ENCODE measurements at places on chromosomes 1 and 21. TPM values are rescaled to one million over a fixed set of nuclear protein-coding genes. Genes with fewer than 3 reads are reported as not detected.
A peak's percentile ranks its signal among the peaks of the same experiment; 100 is the strongest.

GRCh38 chr1:47693115-47693514, 255.3 kb downstream of the FOXD2 start:
- H3K36me3 ChIP-seq, result no peaks in the 10 kb centered on the region
- DNase-seq, result no peak
- no peaks in the 10 kb centered on the region for H3K4me1 ChIP-seq
- no peaks in the 10 kb centered on the region for H3K27me3 ChIP-seq
- no peak overlapping the region for H3K4me3 ChIP-seq
- no peak overlapping the region for H3K27ac ChIP-seq

DNA sequence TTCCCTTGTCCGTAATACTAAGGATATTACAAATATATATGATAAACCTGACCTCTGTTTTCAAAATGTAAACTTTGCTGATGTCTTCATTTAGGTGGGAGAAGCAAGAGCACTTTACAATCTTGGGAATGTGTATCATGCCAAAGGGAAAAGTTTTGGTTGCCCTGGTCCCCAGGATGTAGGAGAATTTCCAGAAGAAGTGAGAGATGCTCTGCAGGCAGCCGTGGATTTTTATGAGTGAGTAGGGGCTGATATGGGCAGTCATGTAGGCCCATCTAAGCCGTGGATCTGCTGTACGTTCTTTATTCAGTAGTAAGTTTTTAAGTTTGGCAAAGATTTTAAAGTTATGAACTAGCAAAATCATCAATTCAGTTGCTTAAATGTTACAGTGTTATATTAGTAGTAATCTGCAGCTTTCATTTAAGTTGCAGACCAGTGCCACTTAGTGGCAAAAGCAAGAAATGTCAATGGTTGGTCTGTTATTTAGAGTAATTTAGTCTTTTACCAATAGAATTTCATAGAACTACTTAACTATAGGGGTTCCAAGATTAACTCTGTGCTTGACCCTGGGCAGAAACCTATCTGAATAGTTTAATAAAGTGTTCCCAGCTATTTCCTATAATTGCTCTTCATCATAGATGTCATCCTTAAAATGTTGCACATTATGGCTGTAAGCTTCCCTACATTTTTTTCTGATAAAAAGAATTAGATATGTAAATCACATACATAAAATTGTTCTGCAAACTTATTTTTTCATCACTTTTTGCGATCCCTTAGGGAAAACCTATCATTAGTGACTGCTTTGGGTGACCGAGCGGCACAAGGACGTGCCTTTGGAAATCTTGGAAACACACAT, 21.3 kb downstream of the GPSM2 start:
- no peaks in the 10 kb centered on the region for H3K27me3 ChIP-seq
- peaks cover 2% of the 10 kb centered on the region for H3K4me1 ChIP-seq
- peaks cover 7% of the 10 kb centered on the region for H3K36me3 ChIP-seq

- peak; percentile 85 for DNase-seq
- H3K4me3 ChIP-seq, result no peak overlapping the region
- no peaks in the 10 kb centered on the region for H3K27me3 ChIP-seq
- peaks cover 54% of the 10 kb centered on the region for H3K36me3 ChIP-seq
- H3K27ac ChIP-seq, result peak overlapping the region; percentile 60
These were observed 9.1 kb upstream of the SYTL1 start for GRCh38 chr1:27332536-27333281.

GRCh38 chr1:187844313-187844712, 1015.6 kb downstream of the PLA2G4A start:
- H3K36me3 ChIP-seq, result no peaks in the 10 kb centered on the region
- H3K4me3 ChIP-seq, result no peak overlapping the region
- DNase-seq, result no peak
- no peak overlapping the region for H3K27ac ChIP-seq

Gene CNKSR1
- total RNA-seq, result 4.0 TPM

- H3K27ac ChIP-seq, result no peak overlapping the region
- H3K36me3 ChIP-seq, result no peaks in the 10 kb centered on the region
- H3K4me1 ChIP-seq, result no peaks in the 10 kb centered on the region
- no peak overlapping the region for H3K4me3 ChIP-seq
These were observed 123.7 kb upstream of the ATP1B1 start for GRCh38 chr1:168982778-168983177.

DNA sequence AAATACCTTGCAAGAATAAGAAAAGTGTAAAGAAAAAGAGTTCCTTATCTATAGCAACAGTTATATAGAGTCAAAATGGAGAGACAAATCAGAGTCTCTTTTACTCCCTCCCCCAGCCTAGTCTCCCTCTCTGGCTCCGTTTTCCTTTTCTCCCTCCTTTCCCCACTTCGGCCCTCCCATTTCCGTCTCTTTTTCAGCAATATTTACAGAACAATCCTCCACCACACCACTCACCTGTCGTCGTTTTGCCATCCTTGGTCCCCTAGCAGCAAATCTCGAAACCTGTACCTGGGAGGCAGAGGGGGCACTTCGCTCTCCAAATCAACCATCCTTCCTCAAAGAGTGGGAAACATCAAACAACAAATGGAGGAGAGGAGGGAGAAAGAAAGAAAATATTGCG, 259 bp downstream of the KCNT2 start:
- DNase-seq, result no peak
- H3K36me3 ChIP-seq, result no peaks in the 10 kb centered on the region
- H3K27ac ChIP-seq, result no peak overlapping the region
- H3K4me1 ChIP-seq, result peaks cover 4% of the 10 kb centered on the region

- H3K4me1 ChIP-seq, result peaks cover 2% of the 10 kb centered on the region
- H3K27ac ChIP-seq, result no peak overlapping the region
- DNase-seq, result no peak
- H3K27me3 ChIP-seq, result no peaks in the 10 kb centered on the region
- no peaks in the 10 kb centered on the region for H3K36me3 ChIP-seq
These were observed 227.8 kb downstream of the NRIP1 start for GRCh38 chr21:14836950-14837349.

DNA sequence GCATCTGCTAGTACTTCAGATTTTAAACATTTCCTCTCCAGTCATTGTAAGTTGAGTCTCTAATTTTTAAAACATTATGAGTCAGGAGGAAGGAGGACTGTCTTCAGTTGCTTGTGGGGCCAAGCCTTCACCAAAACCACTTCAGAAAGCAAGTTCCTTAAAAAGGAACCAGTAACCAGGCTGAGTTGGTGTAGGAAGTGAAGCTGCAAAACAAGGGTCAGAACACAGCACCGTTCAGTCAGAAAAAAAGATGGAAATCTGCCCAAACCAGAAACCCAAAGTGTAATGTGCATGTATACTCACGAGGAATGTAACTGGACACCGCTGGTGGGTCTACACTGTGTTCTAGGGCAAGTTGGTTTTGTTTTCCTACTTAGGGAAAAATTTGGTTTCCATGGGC, 402.1 kb downstream of the SETD4 start:
- peak overlapping the region; percentile 27 for H3K4me3 ChIP-seq
- DNase-seq, result peak; percentile 61
- H3K4me1 ChIP-seq, result peaks cover 10% of the 10 kb centered on the region
- no peak overlapping the region for H3K27ac ChIP-seq
- H3K27me3 ChIP-seq, result peaks cover 16% of the 10 kb centered on the region

Gene F3
- 0.07 TPM for total RNA-seq

Gene TNNI3K
- not detected for total RNA-seq

Gene ASTN1
- total RNA-seq, result not detected

Gene RGS13
- total RNA-seq, result not detected

Gene SLC1A7
- not detected for total RNA-seq

DNA sequence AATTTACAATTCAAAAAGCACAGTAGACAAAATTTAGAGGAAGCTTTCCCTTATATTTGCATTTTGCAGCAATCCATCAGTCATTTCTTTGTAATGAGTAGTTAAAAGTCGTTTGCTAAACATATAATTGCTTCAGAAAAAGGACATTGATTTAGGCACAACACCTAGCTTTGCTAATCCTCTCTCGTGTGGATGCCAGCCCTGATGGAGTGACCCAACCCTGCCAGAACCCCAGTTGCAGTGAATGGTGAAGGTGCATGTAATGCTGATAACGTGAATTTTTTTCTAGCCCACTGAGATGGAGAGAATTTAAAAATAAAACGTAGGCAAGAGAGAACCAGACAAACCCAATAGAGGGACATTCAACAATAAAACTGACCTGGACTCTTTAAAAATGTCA, 263.4 kb downstream of the GRIK1 start:
- H3K36me3 ChIP-seq, result no peaks in the 10 kb centered on the region
- H3K4me3 ChIP-seq, result no peak overlapping the region
- no peak for DNase-seq
- peaks cover 6% of the 10 kb centered on the region for H3K27me3 ChIP-seq
- H3K4me1 ChIP-seq, result peaks cover 6% of the 10 kb centered on the region

Gene OXCT2
- 1.8 TPM for total RNA-seq

DNA sequence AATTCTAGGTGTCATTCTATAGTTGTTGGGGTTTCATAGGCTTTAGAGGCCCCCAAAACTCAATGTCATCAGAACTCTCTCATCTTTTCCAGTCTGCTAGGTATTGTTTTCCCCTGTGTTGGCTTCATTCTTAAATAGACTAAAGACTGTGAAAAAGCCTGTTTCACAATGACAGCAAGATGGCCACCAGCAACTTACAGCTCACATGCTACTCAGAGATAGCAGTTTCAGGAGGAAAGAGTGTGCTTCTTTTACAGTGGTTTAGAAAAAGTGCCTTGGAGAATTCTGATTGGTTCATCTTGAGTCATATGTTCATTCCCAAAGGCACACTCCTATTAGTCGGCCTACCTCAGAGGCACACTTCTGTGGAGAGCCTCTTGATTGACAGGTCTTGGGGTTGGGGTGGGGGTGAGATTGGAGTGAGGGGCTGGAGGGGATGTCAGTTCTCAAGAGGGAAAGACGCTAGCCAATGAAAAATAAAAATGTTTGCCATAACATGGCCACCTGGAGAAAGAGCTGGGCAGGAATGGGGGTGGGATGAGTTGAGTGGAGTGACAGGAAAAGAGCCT, 8.5 kb downstream of the IL23R start:
- H3K36me3 ChIP-seq, result peaks cover 19% of the 10 kb centered on the region
- H3K27me3 ChIP-seq, result no peaks in the 10 kb centered on the region
- peak overlapping the region; percentile 95 for H3K27ac ChIP-seq
- DNase-seq, result no peak
- peak overlapping the region; percentile 42 for H3K4me3 ChIP-seq

Gene ATP6V1G3
- total RNA-seq, result not detected

Gene FUBP1
- 284 TPM for total RNA-seq

GRCh38 chr21:29190923-29191331, 60.5 kb downstream of the MAP3K7CL start:
- no peak overlapping the region for H3K4me3 ChIP-seq
- no peaks in the 10 kb centered on the region for H3K27me3 ChIP-seq
- H3K36me3 ChIP-seq, result no peaks in the 10 kb centered on the region
- no peak for DNase-seq

DNA sequence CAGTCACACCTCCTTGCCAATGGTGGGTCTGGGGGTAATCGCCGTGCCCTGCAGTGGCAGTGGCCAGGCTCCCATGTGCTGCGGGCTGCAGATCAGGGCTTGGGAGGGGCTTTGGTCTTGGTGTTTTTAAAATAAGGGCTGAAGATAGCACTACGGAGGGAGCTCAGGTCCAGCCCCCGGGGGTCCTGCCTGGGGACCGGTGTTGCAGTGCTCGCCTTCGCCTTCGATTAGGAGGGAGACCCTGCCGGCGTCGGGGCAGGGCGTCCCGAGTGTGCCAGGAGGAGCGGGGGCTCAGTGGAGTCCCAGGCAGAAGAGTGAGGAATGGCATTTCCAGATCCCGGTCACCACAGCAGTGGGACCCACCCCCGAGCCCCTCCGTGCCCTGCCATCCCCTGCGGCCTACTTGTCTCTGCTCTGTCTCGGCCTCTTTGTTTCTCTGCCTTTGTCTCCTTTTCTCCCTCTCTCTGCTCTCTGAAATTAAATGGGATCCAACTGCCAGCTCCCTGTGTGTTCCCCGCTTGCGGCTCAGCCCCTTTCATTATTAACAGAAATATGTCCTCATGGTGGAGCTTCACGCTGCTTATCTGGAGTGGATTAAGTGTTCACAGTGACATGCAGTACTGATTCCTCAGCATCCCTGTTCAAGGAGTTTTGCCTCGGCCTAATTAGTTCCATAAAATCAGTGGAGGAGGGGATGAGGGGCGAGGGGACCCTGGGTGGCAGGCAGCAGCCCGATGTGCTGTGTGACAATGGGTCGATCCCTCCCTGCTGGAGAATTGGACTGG, 44.4 kb downstream of the DMRTB1 start:
- H3K27me3 ChIP-seq, result no peaks in the 10 kb centered on the region
- H3K27ac ChIP-seq, result no peak overlapping the region
- peaks cover 3% of the 10 kb centered on the region for H3K4me1 ChIP-seq
- DNase-seq, result no peak
- H3K36me3 ChIP-seq, result no peaks in the 10 kb centered on the region
- no peak overlapping the region for H3K4me3 ChIP-seq

- peaks cover 4% of the 10 kb centered on the region for H3K27me3 ChIP-seq
- no peaks in the 10 kb centered on the region for H3K4me1 ChIP-seq
- H3K27ac ChIP-seq, result no peak overlapping the region
These were observed 161.3 kb upstream of the CTTNBP2NL start for GRCh38 chr1:112234710-112235109.

Gene LRRIQ3
- total RNA-seq, result 0.17 TPM

DNA sequence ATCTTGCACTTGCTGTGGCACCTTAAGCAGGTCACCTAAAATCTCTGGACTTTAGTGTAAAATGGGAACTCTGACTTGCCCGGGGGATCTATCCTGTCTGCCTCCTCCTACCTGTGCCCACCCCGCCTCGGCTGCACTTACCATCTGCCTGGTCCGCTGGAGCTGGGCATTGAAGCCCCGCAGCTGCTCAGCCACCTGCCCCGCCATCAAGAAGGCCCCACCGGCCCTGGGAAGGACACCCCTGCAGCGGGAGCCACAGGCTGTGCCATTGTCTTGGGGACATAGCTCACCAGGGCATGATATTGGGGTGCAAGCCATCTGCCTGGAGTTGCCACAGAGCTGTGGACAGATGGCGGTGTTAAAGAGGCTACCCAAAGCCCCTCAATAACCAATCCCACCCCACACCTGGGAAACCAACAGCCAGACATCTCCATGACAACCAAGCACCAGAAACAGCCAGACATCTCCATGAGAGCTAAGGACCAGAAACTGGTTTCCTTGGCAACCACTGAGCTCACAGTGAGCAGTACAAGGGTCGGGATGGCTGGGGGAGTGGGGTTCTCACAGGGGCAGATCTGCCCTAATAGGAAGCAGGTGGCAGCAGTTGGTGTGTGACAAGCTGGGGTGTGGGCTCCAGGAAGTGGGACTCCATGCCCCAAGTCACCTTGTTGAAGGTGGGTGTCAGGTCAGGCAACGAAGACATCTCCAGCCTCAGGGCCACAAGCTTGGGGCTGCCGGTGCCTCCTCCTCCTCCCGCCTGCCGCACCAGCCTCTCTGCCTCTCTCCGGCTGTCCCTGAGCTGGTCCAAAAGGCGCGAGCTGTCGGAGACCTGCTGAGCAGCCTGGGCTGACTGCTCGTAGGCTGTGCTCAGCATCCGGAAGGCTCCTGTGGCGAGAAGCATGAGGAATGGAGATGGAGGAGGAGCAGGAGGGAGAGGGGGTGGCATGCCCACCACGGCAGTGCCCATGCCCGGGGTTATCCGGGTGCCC, 29.1 kb downstream of the LAMB3 start:
- no peak overlapping the region for H3K27ac ChIP-seq
- peaks cover 3% of the 10 kb centered on the region for H3K36me3 ChIP-seq
- no peak for DNase-seq
- peaks cover 3% of the 10 kb centered on the region for H3K4me1 ChIP-seq

Measured in activated CD4-positive, alpha-beta T cell treated with anti-CD3 and anti-CD28 coated beads, Interleukin-2, amount 10 ng/mL, durations not matched to agents 24 days and 14 days (primary cell).